SK-MEL-5 (cell line): ENCODE measurements at places on chromosomes 2 and 18. TPM values are rescaled to one million over a fixed set of nuclear protein-coding genes. Genes with fewer than 3 reads are reported as not detected.

Gene ZEB2
- 71.9 and 85.0 TPM in 2 replicates for total RNA-seq

Gene PJVK
- total RNA-seq, result 0.34 and 0.56 TPM in 2 replicates

Gene ACTR2
- 74.8 and 91.9 TPM in 2 replicates for total RNA-seq

Gene PLEKHA3
- total RNA-seq, result 12.4 and 14.0 TPM in 2 replicates

Gene NTSR2
- not detected in 2 replicates for total RNA-seq

Gene GULP1
- 34.6 and 38.9 TPM in 2 replicates for total RNA-seq

Gene BUB1
- 51.9 and 52.6 TPM in 2 replicates for total RNA-seq

Gene PIGN
- 32.9 TPM in 2 replicates for total RNA-seq

Gene ATAD2B
- total RNA-seq, result 7.9 and 8.9 TPM in 2 replicates

Gene ST8SIA5
- total RNA-seq, result not detected in 2 replicates

Gene CUL3
- 52.9 and 61.2 TPM in 2 replicates for total RNA-seq

Gene DOK6
- 0.24 and 2.4 TPM in 2 replicates for total RNA-seq

Gene NT5C1B
- total RNA-seq, result not detected in 2 replicates
